ENCODE measurements at places on chromosomes 13 and 19. TPM values are rescaled to one million over a fixed set of nuclear protein-coding genes. Genes with fewer than 3 reads are reported as not detected.

PEX11G gene
- 4.5 TPM for total RNA-seq

ZSCAN5A gene
- total RNA-seq: 7.9 TPM

NALCN gene
- 0.37 TPM for total RNA-seq

NR1H2 gene
- 54.0 TPM for total RNA-seq

LENG9 gene
- 12.4 TPM for total RNA-seq

CAMSAP3 gene
- total RNA-seq: 12.6 TPM

CGB5 gene
- not detected for total RNA-seq

GRK1 gene
- not detected for total RNA-seq

PIK3R2 gene
- total RNA-seq: 44.8 TPM

CD79A gene
- total RNA-seq: not detected

LAIR1 gene
- total RNA-seq: not detected
